ENCODE measurements at places on chromosomes 2 and 18. TPM values are rescaled to one million over a fixed set of nuclear protein-coding genes. Genes with fewer than 3 reads are reported as not detected.
A peak's percentile ranks its signal among the peaks of the same experiment; 100 is the strongest.

MARS2 gene
- total RNA-seq, result 13.2 TPM

DCAF17 gene
- 26.1 TPM for total RNA-seq

- H3K4me1 ChIP-seq, result peaks cover 2% of the 10 kb centered on the region
- no peak overlapping the region for H3K27ac ChIP-seq
- no peaks in the 10 kb centered on the region for H3K27me3 ChIP-seq
- H3K36me3 ChIP-seq, result peaks cover 10% of the 10 kb centered on the region
- no peak for DNase-seq
These were observed 29.3 kb downstream of the MERTK start for GRCh38 chr2:111927723-111928122.

DNA sequence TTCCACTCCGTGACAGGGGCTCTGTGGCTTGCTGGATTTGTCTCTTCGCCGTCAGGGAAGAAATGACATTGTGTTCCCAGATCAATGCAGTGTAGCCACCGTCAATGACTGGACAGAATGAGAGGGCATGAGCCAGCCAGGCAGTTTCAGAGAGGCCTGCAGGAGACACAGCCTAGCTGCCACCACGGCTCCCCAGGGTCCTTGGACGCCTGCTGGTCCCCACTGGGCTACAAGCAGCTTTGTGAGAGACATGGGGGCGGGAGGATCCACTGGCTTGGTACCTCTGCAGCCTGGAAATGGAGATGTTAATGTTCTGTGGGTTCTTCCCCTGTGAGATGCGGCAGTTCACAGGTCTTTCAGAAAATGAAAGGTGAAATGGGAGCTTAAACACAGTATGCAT is 12.1 kb upstream of the AMER3 start:
- no peak for DNase-seq
- H3K36me3 ChIP-seq, result no peaks in the 10 kb centered on the region
- peaks cover 54% of the 10 kb centered on the region for H3K27me3 ChIP-seq
- no peak overlapping the region for H3K27ac ChIP-seq
- no peaks in the 10 kb centered on the region for H3K4me1 ChIP-seq

SLC4A5 gene
- total RNA-seq, result 1.8 TPM

DNA sequence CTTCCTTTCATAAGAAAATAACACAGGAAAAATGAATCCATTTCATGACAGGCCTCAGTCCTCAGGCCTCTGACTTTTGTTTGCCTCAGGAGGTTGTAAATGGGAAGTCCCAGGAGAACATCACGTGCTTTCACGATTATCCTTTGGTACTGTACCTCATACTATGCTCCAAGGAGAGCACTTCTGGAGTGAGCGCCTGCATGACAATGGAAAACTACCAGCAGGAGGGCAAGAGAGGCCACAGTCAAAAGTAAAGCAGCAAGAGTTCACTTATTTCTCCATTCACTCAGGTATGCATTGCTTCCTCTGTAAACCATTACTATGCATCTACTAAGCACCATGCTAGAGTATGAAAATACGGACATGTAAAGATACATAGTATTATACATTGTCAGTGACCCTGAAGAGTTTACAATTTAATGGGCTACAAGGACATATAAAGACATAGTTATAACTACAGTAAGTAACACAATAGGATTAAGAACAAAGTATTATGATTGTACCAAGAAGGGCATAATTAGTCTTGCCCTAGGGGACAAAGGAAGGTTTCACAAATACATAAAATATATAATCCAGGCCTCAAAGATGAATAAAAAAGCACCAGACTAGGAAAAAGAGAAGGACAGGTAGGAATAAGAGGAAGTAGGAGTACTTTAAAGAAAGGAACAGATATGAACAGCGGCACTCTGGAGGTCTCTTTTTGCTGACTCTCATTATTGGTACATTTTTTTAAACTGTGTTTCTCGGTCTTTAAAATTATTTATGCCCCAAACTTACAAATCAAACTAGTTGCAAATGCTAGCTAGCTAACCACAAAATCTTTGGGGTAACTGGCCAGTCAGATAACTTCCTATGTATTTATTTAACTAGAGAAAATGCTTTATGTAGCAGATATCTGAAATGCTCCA is 806.7 kb downstream of the NRXN1 start:
- no peaks in the 10 kb centered on the region for H3K4me1 ChIP-seq
- no peak overlapping the region for H3K27ac ChIP-seq
- no peaks in the 10 kb centered on the region for H3K36me3 ChIP-seq
- DNase-seq, result no peak

DNA sequence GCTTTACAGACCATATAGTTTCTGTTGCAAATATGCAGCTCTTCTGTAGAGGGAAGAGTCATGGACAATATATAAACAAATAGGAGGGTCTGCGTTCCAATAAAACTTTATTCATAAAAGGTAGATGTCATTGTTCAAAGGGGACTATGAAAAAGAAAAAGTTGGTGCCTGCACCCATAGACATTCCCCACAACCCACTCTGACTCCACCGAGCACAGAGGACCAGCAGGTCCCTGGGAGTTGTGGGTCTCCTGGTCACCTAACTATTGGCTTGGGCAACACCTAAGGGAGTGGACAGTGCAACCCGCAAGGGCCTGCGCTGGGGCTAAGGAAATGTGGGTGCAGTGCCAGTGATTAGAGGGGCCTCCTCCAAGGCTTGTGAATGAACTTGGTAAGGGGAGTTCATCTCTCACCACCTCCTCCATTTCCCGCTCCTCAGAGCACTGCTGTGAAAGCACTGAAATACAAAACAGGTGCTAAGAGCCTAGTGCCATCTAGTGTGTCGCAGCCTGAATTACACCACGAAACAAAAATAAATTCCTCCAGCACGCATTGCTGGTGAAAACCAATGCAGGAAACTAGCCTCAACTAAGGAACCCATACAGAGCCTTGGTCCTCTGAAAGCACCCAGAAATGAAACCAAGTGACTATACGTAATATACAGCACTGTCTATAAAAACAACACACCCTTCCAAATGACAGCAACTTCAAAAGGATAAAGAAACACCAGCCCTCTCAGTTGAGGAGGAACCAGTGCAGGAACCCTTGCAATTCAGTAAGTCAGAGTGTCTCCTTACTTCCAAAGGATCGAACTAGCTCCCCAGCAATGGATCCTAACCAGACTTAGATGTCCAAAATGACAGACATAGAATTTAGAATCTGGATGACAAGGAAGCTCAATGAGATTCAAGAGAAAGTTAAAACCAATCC is 166.6 kb downstream of the RNF144A start:
- peak; percentile 73 for DNase-seq
- H3K36me3 ChIP-seq, result no peaks in the 10 kb centered on the region
- H3K4me1 ChIP-seq, result no peaks in the 10 kb centered on the region
- H3K4me3 ChIP-seq, result no peak overlapping the region
- H3K27ac ChIP-seq, result no peak overlapping the region
- no peaks in the 10 kb centered on the region for H3K27me3 ChIP-seq

DNA sequence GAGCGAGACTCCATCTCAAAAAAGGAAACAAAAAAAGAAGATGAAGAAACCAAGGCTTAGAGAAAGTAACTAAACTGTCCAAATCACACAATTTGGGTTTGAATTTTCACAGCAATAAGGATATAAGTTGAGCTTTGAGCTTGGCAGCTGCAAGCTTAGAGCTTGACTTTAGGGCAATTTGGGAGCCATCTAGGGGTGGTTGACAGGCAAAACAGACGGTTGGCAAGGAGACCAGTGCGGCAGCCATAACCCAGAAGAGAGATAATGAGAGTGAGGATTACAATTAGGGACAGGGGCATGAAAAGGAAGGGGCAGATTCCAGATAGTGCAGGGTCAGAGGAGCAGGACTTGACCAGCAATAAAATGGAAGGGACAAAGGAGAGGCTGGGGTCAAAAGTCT is 382.2 kb upstream of the HNRNPA3 start:
- no peak overlapping the region for H3K27ac ChIP-seq
- no peaks in the 10 kb centered on the region for H3K36me3 ChIP-seq
- H3K4me3 ChIP-seq, result no peak overlapping the region

GRCh38 chr2:2244508-2244907 is 86.6 kb downstream of the MYT1L start:
- H3K27me3 ChIP-seq, result peaks cover 15% of the 10 kb centered on the region
- H3K4me1 ChIP-seq, result no peaks in the 10 kb centered on the region
- no peak overlapping the region for H3K27ac ChIP-seq
- DNase-seq, result no peak
- no peak overlapping the region for H3K4me3 ChIP-seq
- H3K36me3 ChIP-seq, result no peaks in the 10 kb centered on the region

PLEKHM3 gene
- 6.5 TPM for total RNA-seq

DNA sequence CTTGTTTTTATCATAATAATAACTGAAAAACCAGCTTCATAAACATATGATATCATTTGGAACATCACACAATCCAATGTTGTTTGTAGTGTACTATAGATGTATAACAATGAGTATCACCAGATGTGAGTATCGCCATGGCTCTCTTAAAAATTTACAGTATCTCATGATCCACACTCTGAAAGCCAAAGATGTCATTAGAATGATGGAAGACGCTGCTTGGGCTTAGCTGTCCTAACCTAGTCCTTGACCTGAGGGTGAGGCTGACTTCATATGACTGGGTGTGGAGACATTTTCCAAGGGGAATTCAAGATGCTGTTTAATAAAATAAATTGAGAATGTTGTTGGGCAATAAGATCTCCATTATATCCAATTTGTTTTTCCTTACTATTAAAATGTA is 242.6 kb downstream of the RIT2 start:
- H3K27me3 ChIP-seq, result no peaks in the 10 kb centered on the region
- no peak overlapping the region for H3K4me3 ChIP-seq
- no peaks in the 10 kb centered on the region for H3K4me1 ChIP-seq
- no peak overlapping the region for H3K27ac ChIP-seq

DNA sequence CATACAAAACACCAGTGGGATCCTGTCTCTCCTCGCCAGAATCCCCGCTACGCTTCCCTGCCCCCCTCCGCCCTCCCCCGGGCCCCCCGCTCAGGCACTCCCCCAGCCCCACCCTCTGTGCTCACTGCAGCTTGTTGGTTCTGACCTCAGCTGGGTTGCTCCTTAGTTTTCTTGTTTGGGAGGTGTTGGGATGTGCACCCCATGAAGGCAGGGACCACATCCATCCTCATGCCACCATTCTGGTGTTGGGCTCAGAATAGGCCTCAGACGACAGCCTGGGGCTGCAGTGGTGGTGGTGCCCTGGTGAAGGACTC is 4.6 kb downstream of the SNED1 start:
- H3K4me1 ChIP-seq, result no peaks in the 10 kb centered on the region
- H3K4me3 ChIP-seq, result no peak overlapping the region
- no peak for DNase-seq
- no peak overlapping the region for H3K27ac ChIP-seq
- no peaks in the 10 kb centered on the region for H3K36me3 ChIP-seq

GMCL1 gene
- total RNA-seq, result 20.8 TPM

GRCh38 chr2:182766626-182767025 is 50.6 kb downstream of the DNAJC10 start:
- H3K27me3 ChIP-seq, result no peaks in the 10 kb centered on the region
- DNase-seq, result no peak
- H3K36me3 ChIP-seq, result peaks cover 14% of the 10 kb centered on the region
- H3K4me1 ChIP-seq, result peaks cover 7% of the 10 kb centered on the region

DNA sequence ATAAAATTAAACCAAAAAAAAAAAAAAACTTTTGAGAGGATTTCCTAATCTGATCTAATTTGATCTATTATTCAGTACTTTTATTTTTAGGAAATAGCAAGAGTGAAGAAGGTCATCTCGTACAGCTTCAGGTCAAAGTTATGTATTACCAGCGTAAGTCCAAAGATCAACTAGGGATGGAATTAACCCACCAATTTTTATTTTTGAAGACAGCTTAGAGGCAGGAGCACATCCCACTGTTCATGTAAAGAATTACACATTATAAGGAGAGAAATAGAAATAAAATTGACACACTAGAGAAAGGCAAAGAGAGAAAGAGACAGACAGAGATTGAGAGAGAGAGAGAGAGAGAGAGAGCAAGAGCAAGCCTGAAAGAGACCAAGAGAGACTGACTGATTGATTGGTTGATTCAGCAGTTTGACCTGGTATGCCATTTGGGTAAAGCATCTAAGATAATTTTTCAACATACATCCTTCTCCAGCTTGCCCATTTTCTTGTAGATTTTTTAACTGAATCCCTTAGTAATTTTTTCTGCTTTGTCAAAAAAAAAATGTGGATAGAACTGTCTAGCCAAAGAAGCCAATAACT is 25.1 kb downstream of the DOCK10 start:
- no peaks in the 10 kb centered on the region for H3K27me3 ChIP-seq
- H3K4me3 ChIP-seq, result no peak overlapping the region
- DNase-seq, result no peak
- no peaks in the 10 kb centered on the region for H3K4me1 ChIP-seq
- no peak overlapping the region for H3K27ac ChIP-seq

MC5R gene
- total RNA-seq, result not detected

- H3K4me3 ChIP-seq, result no peak overlapping the region
- no peaks in the 10 kb centered on the region for H3K36me3 ChIP-seq
- DNase-seq, result no peak
- no peak overlapping the region for H3K27ac ChIP-seq
- peaks cover 16% of the 10 kb centered on the region for H3K27me3 ChIP-seq
These were observed 434.7 kb downstream of the GRB14 start for GRCh38 chr2:164186591-164186990.

- H3K36me3 ChIP-seq, result no peaks in the 10 kb centered on the region
- no peak for DNase-seq
These were observed 342.6 kb upstream of the KLHL29 start for GRCh38 chr2:23042216-23042906.

NETO1 gene
- 12.1 TPM for total RNA-seq

- H3K4me1 ChIP-seq, result peaks cover 19% of the 10 kb centered on the region
- DNase-seq, result no peak
- H3K4me3 ChIP-seq, result no peak overlapping the region
- no peaks in the 10 kb centered on the region for H3K27me3 ChIP-seq
- no peak overlapping the region for H3K27ac ChIP-seq
These were observed 148.5 kb downstream of the GFPT1 start for GRCh38 chr2:69238449-69239031.

DNA sequence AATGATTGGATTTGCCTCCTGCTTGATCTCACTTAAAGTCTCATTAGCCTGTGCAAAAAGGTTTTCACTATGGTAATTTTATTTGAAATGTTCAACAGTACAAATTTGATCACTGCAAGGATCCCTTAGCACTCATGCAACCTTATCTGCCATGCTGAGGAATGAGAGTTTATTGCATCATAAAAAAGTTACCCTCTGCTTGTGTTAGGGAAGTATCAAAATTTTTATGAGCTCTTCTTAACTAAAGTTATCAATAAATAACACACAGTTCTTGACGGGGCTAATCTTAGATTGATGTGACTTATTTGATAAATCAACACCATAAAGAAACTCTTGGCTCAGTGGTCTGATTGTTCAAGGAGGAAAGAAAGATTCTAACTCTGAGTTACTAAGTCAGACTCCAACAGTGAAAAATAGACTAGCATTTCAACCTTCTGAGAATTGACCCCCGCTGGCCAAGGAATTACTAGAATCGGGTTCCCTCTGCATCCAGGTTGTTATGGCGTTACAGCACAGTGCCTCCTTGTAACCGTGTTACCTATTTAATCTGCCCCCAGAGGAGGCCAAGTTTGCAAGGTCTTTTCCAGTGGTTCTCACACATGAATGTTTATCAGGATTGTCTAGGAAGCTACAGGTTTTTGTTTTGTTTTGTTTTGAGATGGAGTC is 259.7 kb downstream of the CDCA7 start:
- no peak overlapping the region for H3K27ac ChIP-seq
- H3K36me3 ChIP-seq, result no peaks in the 10 kb centered on the region
- H3K27me3 ChIP-seq, result peaks cover 57% of the 10 kb centered on the region
- DNase-seq, result no peak
- no peak overlapping the region for H3K4me3 ChIP-seq

Measured in A673 (cell line).